ENCODE measurements at places on chromosomes 1 and 21.
A peak's percentile ranks its signal among the peaks of the same experiment; 100 is the strongest.

GRCh38 chr1:247998811-247999210 lies 14.6 kb upstream of the OR2L5 start:
- no peak for DNase-seq

- DNase-seq: no peak
Measured at GRCh38 chr1:156852418-156852874, 6.5 kb downstream of the INSRR start.

- peak; percentile 60 for DNase-seq
Measured at GRCh38 chr1:83818916-83819315, 180.0 kb downstream of the TTLL7 start.

GRCh38 chr21:39651206-39651605 lies 38.5 kb downstream of the B3GALT5 start:
- DNase-seq: no peak

DNA sequence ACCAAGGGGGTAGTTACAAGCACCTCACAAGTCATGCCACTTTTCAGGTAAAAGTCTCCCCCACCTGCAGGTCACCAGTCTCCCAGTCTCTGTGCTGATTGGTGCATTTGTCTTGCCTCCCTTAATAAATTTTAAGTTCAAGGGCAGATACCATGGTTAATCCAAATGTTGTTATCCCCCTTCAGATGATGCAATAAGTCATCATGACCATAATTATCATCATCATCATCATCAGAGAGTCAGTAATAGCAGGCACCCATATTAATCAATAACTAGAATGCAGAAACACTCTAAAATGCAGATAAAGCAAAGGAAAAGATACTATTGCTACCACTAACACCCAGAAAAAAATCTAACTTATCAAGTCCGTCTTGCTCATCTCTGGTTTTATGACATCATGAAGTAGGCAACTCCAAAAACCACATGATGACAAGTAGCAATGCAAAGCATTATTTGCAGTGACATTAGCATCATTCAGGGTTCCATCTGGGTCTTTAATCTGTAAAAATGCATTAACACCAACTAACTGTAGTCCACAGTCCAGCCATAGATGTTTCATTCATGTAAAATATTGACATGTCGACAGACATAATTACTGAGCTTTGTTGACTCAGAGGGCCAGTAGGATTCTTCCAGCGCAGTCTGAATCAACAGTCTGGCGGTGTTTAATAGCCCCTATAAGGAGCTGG lies 492.0 kb upstream of the RUNX1 start:
- DNase-seq: no peak

DNA sequence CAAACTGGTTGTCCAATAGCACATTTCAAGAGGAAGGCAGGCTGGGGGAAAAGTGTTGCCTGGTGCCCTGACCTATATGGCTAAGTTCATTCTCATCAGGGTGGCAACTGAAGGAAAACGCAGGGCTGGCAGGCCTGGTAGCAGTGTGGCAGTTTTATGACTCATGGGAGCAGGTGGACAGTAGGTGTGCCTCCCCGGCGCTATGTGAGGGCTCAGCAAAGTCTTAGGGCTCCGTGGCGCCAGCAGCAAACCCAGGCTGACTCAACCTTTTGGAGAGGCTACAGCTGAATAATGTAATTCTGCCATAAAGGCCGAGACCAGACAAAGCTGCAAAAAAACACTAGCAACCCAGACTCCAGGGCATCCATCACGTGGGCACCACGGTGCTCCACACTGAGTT lies 23.6 kb downstream of the GADD45A start:
- no peak for DNase-seq

Measured in CD4-positive, alpha-beta T cell treated with Interleukin-1 beta for 1 hour (primary cell).